ENCODE measurements at places on chromosomes 1 and 21. TPM values are rescaled to one million over a fixed set of nuclear protein-coding genes. Genes with fewer than 3 reads are reported as not detected.

DNAJC28 gene
- 1.2 TPM for total RNA-seq

GRCh38 chr1:215256936-215257679 lies 174.6 kb downstream of the KCNK2 start:
- no peaks in the 10 kb centered on the region for H3K27me3 ChIP-seq
- no peak overlapping the region for H3K4me3 ChIP-seq
- no peaks in the 10 kb centered on the region for H3K36me3 ChIP-seq

OR2T2 gene
- total RNA-seq, result not detected

SLAMF9 gene
- not detected for total RNA-seq

DNA sequence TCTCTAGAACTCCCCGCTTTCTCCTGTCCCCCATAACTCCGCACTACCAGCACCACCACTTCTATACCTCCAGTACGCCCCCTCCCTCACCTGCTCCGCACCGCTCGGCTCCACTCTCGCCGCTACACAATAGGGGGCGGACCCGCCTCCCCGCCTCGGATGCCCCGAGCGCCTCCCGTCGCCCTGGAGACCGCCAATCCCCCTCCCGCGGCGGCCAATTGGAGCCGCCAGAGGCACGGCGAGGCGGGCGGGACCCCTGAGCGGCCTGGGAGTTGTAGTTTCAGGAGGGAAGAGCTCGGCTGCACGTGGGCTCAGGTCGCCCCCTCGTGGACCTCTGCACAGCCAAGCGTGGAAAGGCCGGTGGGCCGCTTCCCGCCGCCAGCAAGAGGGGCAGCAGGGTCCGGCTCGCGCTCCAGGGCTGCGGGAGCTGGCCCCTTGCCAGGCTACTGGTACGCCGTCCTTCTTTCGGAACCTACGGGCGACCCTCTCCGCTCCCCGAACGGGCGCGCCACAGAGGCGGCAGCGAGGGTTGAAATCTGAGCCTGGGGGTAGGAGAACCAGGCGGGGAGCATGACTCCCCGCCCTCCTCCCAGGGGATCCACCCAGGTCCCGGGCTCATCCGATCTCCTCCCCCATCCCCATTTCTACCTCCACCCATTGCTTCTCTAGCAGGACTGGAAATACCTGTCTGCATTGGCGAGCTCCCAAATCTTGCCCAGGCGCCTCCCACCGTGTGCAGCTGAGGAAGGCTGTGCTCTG lies at the start of gene IGSF9:
IGSF9 (minus strand) TSS at position 131 of the 759 bp plus-strand sequence. CDS start 2,159 bp downstream, outside the sequence.
- no peaks in the 10 kb centered on the region for H3K36me3 ChIP-seq
- H3K4me3 ChIP-seq, result peak within 1 kb of the TSS; percentile 49
- no peaks in the 10 kb centered on the region for H3K27me3 ChIP-seq
- peak within 1 kb of the TSS; percentile 49 for H3K27ac ChIP-seq

VTCN1 gene
- total RNA-seq, result not detected

GRCh38 chr1:31639543-31639942 lies 5.1 kb downstream of the PEF1 start:
- peaks cover 23% of the 10 kb centered on the region for H3K4me1 ChIP-seq
- H3K36me3 ChIP-seq, result no peaks in the 10 kb centered on the region
- H3K27ac ChIP-seq, result no peak overlapping the region
- no peak for DNase-seq
- H3K4me3 ChIP-seq, result no peak overlapping the region

- peak; percentile 31 for DNase-seq
- peak overlapping the region; percentile 45 for H3K4me3 ChIP-seq
- no peaks in the 10 kb centered on the region for H3K36me3 ChIP-seq
- H3K27ac ChIP-seq, result peak overlapping the region; percentile 79
- H3K4me1 ChIP-seq, result no peaks in the 10 kb centered on the region
These were observed 1.4 kb downstream of the CDA start for GRCh38 chr1:20590306-20590777.

DNA sequence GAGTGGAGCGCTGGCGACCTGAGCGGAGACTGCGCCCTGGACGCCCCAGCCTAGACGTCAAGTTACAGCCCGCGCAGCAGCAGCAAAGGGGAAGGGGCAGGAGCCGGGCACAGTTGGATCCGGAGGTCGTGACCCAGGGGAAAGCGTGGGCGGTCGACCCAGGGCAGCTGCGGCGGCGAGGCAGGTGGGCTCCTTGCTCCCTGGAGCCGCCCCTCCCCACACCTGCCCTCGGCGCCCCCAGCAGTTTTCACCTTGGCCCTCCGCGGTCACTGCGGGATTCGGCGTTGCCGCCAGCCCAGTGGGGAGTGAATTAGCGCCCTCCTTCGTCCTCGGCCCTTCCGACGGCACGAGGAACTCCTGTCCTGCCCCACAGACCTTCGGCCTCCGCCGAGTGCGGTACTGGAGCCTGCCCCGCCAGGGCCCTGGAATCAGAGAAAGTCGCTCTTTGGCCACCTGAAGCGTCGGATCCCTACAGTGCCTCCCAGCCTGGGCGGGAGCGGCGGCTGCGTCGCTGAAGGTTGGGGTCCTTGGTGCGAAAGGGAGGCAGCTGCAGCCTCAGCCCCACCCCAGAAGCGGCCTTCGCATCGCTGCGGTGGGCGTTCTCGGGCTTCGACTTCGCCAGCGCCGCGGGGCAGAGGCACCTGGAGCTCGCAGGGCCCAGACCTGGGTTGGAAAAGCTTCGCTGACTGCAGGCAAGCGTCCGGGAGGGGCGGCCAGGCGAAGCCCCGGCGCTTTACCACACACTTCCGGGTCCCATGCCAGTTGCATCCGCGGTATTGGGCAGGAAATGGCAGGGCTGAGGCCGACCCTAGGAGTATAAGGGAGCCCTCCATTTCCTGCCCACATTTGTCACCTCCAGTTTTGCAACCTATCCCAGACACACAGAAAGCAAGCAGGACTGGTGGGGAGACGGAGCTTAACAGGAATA lies 4.2 kb downstream of the TFAP2E start:
- H3K4me1 ChIP-seq, result peaks cover 14% of the 10 kb centered on the region
- H3K4me3 ChIP-seq, result peak overlapping the region; percentile 50
- DNase-seq, result peak; percentile 52
- no peak overlapping the region for H3K27ac ChIP-seq
- no peaks in the 10 kb centered on the region for H3K36me3 ChIP-seq

DNA sequence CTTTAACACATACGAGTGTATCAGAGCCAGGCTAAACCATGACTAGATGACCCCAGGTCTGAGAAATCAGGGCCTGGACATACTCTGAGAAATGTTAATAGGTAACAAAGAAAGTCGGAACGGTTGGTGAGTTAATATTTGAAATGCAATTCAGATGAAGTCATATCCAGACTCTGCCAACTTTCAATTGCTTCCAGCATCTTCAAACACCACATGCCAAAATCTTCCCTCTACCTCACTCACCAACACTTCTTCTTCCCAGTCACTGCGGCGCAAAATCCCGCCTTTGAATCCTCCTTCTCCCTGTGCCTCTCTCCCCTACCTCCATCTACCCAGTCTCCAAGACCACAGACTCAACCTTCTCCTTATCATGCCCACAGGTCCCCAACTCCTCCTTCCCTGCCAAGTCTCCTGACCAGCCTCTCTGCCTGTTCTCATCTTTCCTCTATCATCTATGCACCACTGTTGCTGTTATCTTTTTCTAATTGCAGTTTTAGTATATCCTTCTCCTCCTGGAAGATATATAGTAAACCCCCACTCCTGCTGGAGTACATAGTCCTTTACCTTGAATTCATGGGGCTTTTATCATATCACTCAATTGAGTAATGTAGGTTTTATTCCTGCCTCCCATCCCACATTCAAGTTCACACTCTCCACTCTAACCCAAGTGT lies 41.3 kb downstream of the ZBTB18 start:
- no peaks in the 10 kb centered on the region for H3K4me1 ChIP-seq
- H3K36me3 ChIP-seq, result no peaks in the 10 kb centered on the region
- H3K27ac ChIP-seq, result peak overlapping the region; percentile 22
- DNase-seq, result no peak

OR2L3 gene
- total RNA-seq, result not detected

SAMD11 gene
- 3.0 TPM for total RNA-seq

TMEM240 gene
- 0.77 TPM for total RNA-seq

DNA sequence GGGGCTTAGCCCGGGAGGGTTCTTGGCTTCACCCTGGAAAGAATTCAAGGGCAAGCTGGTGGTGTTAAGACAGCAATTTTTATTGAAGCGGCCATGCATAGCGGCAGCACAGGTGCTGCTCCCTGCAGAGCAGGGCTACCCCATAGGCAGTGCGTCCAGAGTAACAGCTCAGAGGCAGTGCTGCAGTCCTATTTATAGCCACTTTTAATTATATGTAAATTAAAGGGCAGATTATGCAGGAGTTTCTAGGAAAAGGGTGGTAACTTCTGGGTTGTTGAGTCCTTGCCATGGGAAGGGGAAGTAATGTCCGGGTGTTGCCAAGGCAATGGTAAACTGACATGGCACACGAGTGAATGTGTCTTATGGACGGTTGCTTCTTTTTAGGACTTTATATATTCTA lies 57.0 kb downstream of the VPS26C start:
- no peak for DNase-seq
- H3K4me3 ChIP-seq, result no peak overlapping the region
- no peaks in the 10 kb centered on the region for H3K27me3 ChIP-seq
- H3K36me3 ChIP-seq, result no peaks in the 10 kb centered on the region
- no peak overlapping the region for H3K27ac ChIP-seq

GRCh38 chr1:204591473-204592090 lies 75.4 kb downstream of the MDM4 start:
- DNase-seq, result no peak
- no peak overlapping the region for H3K27ac ChIP-seq
- no peaks in the 10 kb centered on the region for H3K36me3 ChIP-seq
- no peaks in the 10 kb centered on the region for H3K27me3 ChIP-seq

- H3K4me1 ChIP-seq, result no peaks in the 10 kb centered on the region
- no peak overlapping the region for H3K4me3 ChIP-seq
- DNase-seq, result no peak
- no peaks in the 10 kb centered on the region for H3K36me3 ChIP-seq
- no peak overlapping the region for H3K27ac ChIP-seq
These were observed 319.0 kb downstream of the HHAT start for GRCh38 chr1:210647406-210648333.

- H3K27me3 ChIP-seq, result no peaks in the 10 kb centered on the region
- no peak overlapping the region for H3K27ac ChIP-seq
- no peaks in the 10 kb centered on the region for H3K36me3 ChIP-seq
- H3K4me1 ChIP-seq, result no peaks in the 10 kb centered on the region
These were observed 11.5 kb downstream of the KCNA2 start for GRCh38 chr1:110594456-110595352.

DNA sequence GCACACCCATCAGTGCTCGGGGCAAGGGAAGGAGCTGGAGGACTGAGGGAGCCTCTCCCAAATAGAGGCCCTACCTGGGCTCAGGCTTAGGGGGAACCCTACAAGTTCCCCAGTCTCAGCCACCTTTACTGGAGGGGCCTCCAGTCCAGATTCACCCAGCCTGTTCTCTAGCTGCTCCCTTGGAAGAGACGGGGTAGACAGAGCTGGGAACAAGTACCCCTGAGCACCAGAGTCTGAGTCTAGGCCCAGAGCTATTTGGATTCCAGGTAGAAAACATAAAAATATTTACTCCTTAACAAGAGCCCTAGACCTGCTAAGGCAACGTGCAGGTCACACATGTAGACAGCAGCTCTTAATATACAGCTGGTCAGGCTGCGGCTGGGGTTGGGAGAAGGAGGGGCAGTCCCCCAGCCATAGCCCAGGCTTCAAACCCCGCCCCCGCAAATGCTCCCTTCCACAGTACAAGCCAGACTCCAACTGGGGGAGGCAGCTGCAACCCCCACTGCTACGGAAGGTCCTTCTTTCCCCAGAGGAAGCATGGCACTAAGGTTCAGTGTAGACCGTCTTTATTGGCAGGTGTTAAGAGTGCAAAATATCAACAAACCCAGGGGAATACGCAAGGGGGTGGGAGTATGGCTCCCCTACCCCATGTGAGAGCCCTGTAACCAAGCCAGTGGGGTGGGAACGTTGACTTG lies 8.0 kb downstream of the TENT5B start:
- DNase-seq, result no peak
- H3K4me3 ChIP-seq, result no peak overlapping the region

DNA sequence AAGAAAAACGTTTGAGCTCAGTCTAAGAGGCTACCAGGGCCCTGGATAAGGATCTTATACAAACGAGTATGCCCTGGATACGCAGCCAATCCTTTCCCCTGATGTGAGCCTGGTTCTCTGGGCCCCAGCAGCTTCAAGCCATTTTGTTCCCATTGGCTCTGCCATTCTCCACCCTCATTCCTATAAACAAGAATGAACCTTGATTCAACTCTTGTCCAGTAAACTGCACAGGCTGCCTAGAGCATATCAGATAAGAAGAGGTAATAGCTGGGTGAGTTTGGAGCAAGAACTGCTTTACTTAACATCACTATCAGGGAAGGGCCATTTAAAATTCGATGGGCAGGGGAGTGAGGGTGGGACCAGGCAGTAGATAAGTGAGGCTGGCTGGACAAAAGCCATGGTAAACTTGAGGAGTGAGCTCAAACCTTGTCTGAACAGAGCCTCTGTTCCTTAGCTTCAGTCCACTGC lies 11.3 kb downstream of the BTG2 start:
- DNase-seq, result peak; percentile 85
- no peaks in the 10 kb centered on the region for H3K27me3 ChIP-seq
- H3K27ac ChIP-seq, result peak overlapping the region; percentile 79
- H3K4me1 ChIP-seq, result peaks cover 24% of the 10 kb centered on the region

GRCh38 chr1:147236959-147237791 lies 5.3 kb upstream of the CHD1L start:
- no peaks in the 10 kb centered on the region for H3K27me3 ChIP-seq
- H3K36me3 ChIP-seq, result no peaks in the 10 kb centered on the region
- H3K4me3 ChIP-seq, result no peak overlapping the region
- peak; percentile 70 for DNase-seq

- no peak for DNase-seq
- no peak overlapping the region for H3K27ac ChIP-seq
- no peaks in the 10 kb centered on the region for H3K27me3 ChIP-seq
These were observed 315.7 kb upstream of the USP25 start for GRCh38 chr21:15414057-15414456.

DNA sequence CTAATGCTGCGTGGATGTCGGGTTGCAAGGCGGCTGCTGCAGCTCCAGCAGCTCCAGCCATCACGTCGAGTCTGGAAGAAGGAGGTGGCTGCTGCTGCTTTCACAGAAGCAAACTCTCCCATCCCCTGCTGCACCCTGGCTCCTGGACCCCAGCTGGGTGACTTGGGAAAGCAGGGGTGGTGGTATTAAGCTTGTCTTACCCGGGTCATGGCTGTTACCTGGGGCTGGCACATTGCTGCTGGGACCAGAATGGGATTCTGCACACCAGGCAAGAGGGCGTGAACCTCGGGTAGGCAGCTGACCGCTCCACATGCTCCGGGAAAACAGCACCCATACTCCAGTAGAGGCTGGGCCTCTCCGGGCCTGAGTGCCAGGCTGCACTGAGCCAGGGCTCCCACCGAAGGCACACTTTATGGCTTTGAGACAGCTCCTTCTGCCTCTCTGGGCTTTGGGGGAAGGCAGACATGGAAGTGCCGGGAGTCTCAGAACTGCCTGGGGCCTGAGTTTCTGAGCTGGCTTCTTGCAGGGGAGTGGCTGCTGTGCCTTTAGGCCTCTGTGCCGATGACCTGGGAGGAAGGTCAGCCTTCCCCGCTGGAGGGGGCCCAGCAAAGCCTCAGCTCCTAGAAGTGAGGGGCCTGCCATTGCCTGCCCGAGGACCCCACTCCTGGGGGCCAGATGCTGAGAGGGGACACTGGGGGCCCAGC lies 1.2 kb downstream of the SMIM1 start:
- H3K4me3 ChIP-seq, result peak overlapping the region; percentile 56
- no peaks in the 10 kb centered on the region for H3K27me3 ChIP-seq
- peaks cover 11% of the 10 kb centered on the region for H3K4me1 ChIP-seq
- no peak for DNase-seq
- no peaks in the 10 kb centered on the region for H3K36me3 ChIP-seq
